ENCODE measurements at places on chromosomes 3 and 15.

DNA sequence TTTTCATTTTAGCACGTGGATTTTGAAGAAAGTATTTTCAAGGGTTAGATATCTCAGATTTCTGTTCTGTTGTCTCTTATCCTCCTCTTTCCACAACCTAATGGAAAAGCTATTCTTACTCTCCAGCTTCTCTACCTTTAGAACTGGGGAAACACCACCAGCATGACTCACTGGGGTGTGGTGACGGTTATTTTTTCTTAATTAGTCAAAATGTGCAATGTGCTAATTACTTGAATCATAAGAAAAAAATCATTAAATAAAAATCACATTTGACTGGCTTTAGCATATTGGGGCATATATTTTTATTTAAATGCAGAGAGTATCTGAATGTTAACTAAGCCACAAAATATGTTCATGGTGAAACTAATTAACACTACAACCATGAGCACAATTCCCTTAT is 570.7 kb upstream of the AGTR1 start:
- no peak for DNase-seq

- DNase-seq, result no peak
Observed at GRCh38 chr15:91866971-91867372, 13.5 kb downstream of the SLCO3A1 start.

- DNase-seq, result no peak
Observed at GRCh38 chr3:4401441-4401840, 65.6 kb downstream of the SUMF1 start.

DNA sequence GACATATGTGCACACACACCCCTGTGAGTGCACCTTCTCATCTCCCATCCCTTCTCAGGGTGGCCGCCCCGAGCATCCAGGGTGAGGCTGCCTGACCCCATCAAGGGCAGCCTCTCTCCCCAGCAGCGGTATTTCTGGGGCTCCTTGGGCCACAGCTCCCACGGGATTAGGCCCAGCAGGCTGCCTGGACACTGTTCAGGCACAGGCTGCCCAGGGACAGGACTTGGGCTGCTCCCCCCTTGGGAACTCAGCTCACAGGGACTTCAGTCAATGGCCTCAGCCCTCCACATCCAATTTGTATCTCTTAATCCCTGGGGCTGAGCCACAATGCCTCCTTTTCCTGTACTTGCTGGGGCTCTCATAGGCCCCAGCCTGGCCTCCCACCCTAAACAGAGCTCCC is 35.0 kb downstream of the RHCG start:
- no peak for DNase-seq

GRCh38 chr15:70672081-70672480 is 91.3 kb downstream of the UACA start:
- DNase-seq, result no peak

DNA sequence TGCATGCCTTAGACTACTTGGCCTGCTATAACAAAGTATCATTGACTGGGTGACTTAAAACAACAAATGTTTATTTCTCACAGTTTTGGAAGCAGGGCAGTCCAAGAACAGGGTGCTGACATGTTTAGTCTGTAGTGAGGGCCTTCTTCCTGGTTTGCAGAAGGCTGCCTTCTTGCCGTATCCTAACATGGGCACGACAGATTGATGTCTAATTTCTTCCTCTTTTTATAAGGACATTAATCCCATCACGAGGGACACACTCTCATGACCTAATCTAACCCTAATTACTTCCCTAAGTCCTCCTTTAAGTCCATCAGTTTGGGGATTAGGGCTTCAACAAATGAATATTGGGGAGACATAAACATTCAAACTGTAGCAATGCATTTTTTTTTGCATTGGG is 10.9 kb upstream of the GOLGA8B start:
- no peak for DNase-seq

DNA sequence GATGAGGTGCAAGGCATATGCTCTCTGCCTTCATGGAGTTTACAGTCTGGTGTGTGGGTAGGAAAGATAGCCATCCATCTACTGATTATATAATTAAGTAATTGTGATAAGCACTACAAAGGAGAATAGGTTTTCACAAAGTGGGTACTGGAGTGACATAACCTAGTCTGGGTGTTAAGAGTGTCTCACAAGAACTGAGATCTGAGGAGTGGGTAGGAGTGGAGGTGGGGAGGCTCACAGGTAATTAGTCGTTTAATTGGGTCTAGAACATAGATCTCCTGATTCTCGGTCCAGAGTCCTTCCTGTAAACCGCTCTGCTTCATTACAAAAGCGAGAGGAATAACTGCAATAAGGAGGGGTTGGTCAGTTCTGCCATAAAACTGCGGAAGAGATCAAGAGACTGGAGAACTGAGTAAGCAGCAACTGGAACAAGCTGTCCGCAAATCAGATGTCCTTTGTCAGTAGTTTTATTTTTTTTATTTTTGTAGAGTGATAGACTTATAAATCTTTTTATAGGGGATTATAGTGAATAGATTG is 2.2 kb downstream of the NEO1 start:
- DNase-seq, result no peak

GRCh38 chr3:29759411-29760225 is 478.7 kb downstream of the RBMS3 start:
- DNase-seq, result no peak

DNA sequence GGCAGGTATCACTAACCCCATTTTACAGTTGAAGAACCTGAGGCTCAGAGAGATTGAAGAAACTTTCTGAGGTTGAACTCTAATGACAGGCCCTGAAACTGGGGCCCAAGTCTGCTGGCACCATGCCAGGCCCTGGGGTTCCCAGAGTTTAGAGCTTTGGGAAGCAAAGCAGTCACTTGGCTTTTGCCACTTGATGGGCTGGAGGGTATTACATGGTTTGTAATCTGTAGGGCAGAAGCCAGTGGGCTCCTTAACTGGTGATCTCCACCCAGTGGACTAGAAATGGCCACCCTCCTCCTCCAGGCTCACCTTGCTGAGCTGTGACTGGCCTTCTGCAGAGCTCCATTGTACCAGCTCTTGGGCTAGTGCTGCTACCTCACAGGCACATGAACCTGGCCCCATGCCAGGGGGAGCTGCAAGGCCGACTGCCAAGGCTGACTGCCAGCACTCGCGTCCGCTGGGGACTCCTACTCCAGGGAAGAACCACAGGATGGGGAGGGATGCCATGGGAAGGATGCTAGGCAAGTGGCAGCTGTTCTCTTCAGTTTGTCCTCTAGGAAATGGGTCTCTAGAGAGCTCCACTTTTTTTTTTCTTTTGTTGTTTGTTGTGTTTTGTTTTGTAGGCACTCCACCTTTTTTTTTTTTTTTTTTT is 104.8 kb downstream of the ETFA start:
- DNase-seq, result peak; percentile 57

DNA sequence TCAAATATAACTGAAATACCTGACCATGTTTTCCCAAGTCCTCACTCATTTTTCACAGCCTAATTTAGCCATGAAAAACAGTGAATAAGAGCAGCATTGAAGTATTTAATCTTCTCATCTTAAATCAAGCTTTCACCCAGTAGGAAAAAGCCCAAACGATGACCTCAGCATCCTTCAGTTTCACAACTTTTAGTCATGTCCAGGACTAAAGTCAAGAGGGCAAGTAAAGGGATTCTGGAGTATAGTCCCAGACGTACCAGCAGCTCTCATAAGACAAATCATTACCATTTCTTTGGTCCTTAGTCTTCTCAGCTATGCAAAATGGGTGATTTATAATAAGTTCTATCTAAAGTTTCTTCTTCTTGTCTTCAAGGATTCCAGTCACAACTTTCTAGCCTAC is 237.3 kb downstream of the IL5RA start:
- no peak for DNase-seq

- DNase-seq, result no peak
Observed at GRCh38 chr15:85725564-85725963, 69.2 kb downstream of the KLHL25 start.

- no peak for DNase-seq
Observed at GRCh38 chr3:188974856-188975599, 196.7 kb upstream of the TPRG1 start.

- DNase-seq, result no peak
Observed at GRCh38 chr15:39100106-39100660, 480.7 kb upstream of the THBS1 start.

GRCh38 chr3:21944251-21944650 is 193.2 kb upstream of the ZNF385D start:
- DNase-seq, result no peak

DNA sequence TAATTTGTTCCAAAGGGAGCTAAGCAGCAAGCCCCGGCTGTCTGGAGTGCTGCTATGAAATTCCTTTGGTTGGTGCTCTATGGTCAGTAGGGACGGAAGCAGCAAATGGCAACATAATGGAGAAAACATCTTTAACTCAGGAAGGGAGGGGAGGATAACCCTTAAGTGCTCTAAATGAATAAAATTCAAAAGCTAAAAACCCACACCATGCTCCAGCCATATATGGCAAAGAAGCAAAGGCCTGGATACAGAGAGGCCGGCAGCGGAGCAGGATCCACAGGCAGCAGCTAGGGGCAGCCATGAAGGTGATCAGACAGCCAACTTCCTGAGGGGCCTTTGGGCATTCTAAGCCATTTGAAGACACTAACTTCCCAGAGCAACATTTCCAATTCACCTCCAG is 38.9 kb downstream of the IL17RD start:
- no peak for DNase-seq

Measured in pulmonary artery endothelial cell (primary cell).